Stimulated activated CD4-positive, alpha-beta T cell treated with anti-CD3 and anti-CD28 coated beads, TNF-alpha, amount 100 ng/mL, for 24 hours (primary cell): ENCODE measurements at places on chromosomes 3 and 15.

DNA sequence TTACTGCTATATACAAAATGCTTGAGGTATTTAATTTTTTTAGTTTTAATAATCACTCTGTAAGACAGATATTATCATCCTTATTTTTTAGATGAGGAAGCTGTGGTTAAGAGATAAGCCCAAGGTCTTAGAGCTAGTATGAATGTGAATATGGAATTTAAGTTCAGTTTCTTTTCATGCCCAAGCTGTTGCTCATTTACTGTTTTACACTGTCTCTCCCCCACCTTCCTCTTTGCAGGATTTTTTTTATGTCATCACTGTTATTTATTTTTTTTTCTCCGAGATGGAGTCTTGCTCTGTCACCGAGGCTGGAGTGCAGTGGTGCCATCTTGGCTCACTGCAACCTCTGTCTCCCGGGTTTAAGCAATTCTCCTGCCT is 22.5 kb downstream of the MAP2K5 start:
- DNase-seq = no peak

- no peak for DNase-seq
Measured at GRCh38 chr15:39269821-39270220, 311.1 kb upstream of the THBS1 start.

GRCh38 chr15:43052860-43053259 is 53.0 kb downstream of the UBR1 start:
- no peak for DNase-seq

DNA sequence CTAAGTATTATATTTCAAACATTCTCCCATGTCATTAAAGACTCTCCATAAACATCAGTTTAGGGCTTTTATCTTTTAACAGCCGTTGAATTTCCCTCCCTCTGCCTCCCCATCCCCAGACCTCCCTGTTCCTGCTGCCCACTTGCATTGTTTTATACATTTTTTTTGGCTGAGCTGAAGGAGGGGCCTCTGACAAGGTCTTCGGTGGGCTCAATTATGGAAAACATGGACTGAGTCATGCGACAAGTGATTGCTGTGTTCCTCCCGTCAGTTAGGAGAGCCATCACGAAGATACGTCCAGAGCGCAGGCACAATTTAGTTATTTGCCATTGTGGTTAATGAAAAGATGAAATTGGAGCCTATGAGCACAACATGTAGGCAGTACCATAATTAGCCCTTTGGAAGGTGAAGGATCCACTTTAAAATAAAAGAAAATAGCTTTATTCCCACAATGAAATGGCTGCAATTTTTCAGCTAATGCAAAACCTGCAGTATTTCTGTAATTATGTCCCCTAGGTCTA is 12.0 kb upstream of the NMNAT3 start:
- DNase-seq = no peak

DNA sequence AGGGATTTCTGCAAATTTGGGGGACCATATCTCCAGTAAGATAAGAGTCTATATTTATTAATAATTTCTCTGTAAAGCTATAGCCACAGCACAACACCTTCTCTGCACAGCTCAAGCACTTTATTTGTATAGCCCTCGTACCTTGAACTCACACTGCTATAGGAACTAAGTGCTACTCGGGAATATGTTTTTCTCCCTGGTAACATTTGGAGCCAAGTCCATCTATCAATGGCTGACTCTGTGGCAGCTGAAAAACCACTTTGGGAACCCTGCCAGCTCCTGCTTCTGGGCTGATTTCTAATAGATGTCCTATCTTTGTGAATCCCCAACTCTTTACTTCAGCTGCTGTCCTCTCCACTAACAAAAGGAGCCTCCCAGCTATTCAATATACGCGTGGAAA is 298.5 kb downstream of the GBE1 start:
- DNase-seq = no peak

GRCh38 chr3:153623834-153624233 is 461.8 kb downstream of the RAP2B start:
- no peak for DNase-seq

DNA sequence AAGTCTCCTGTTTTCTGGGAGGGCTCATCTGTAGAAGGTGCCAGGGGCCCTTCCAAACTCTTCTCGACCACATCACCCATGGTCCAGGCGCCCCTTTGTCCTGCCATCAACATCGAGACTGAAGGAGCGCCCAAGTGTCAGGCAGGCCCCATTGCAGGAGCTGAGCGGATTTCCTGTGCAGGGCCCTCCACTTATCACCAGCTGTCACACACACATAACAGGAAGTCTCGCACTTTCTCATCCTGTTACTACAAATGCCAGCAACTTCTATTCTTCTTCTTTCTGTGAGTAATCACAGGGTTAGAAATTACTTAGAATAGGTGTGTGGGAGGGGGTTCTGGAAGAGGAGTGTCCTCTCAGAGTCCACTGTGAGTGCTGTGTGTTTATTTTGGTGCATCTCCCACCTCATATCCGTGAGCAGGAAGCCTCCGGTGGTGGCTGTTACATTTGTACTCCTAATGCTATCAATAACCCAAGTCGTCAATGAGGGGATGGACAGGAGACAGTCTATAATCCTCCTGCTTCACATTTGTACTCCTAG is at the start of gene KLHL6:
Gene KLHL6, minus strand, starts transcription at position 166 of the 541 bp plus-strand sequence. Its CDS starts 53 bp downstream, at position 113.
- DNase-seq = peak; percentile 51

- DNase-seq = no peak
Measured at GRCh38 chr3:127532561-127533203, 57.9 kb downstream of the TPRA1 start.

DNA sequence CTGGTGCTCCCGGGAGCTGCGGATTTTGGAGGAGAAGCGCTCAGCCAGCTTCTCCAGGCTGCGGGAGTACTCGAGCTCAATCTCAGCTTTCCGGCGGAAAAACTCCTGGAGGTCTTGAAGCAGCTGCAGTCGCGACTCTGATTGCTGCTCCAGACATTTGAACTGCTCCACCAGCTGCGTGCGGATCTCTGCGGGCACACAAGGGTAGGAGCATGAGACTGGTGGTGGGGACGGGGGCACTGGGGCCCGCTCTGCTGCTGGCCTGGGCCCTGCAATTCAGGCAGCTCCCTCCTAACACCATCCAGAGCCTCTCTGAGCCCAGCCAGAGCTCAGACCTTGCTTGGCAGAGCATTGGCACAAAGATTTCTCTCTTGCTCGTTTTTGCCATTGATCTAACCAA is 124.7 kb downstream of the SRGAP3 start:
- DNase-seq = no peak

- no peak for DNase-seq
Measured at GRCh38 chr3:16455966-16456365, 57.5 kb downstream of the RFTN1 start.

DNA sequence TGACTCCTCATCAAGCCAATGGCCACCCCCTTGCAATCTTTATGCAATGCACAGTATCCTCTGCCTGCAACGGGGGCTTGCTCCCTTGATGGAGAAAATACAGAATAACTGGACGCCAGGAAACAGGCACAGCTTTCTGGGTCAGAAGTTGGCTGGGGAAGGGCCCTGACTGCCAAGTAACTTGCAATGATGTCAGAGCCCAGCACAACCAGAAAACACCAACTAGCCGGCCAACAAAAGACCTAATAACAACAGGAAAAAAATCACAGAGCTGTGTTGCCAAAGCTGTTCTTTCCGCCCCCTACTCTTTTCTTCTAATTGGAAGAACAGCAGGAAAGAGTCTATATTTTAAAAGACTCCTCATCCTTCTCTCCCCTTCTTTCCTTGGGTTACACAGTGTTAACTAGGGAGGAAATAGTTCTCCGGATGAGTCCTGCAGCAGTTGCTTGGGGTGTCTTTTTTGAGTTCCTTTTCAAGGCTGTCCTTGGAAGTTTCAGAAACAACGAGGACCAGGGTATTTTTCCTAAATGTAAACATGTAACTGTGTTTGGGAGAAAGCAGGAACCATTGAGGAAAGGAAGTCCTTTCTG is 1.4 kb upstream of the SEMA6D start:
- no peak for DNase-seq

DNA sequence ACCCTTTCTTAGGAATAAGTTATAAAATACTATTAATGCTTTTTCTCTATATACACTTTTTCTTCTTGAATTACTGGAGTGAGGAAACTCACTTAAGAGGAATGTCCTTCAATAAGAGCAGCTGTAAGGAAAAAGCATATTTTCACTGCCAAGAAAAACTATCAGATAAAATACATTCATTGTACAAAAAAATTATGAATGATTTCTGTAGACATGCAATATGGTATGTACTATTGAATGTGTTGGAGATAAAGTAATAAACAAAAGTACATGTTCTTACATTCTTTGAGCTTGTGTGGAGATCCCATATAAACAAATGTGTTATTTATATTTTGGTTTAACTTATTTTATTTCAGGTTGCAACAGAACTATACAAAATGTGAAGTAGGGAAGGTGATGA is 241.0 kb upstream of the ZNF717 start:
- DNase-seq = no peak

- DNase-seq = no peak
Measured at GRCh38 chr3:72820415-72820814, 27.8 kb downstream of the SHQ1 start.

GRCh38 chr3:11382146-11382745 is 110.0 kb downstream of the ATG7 start:
- no peak for DNase-seq

DNA sequence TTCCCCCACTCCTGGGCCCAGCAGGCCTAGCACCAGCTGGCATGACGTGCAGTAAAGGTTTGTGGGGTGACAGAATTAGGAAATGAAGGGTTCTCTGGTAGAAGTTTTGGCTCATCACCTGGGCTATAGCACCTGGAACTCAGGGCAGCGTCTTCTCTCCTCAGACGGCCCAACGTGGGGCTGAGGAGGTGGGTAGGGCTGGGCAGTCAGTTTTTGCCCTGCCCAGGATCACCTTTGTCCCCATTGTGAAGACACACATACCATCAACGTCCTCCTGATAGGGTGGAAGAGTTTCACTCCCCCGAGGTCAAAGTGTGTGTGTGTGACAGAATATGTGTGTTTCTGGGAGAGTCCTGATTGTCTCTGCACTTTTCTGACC is 12.1 kb downstream of the KBTBD13 start:
- no peak for DNase-seq

DNA sequence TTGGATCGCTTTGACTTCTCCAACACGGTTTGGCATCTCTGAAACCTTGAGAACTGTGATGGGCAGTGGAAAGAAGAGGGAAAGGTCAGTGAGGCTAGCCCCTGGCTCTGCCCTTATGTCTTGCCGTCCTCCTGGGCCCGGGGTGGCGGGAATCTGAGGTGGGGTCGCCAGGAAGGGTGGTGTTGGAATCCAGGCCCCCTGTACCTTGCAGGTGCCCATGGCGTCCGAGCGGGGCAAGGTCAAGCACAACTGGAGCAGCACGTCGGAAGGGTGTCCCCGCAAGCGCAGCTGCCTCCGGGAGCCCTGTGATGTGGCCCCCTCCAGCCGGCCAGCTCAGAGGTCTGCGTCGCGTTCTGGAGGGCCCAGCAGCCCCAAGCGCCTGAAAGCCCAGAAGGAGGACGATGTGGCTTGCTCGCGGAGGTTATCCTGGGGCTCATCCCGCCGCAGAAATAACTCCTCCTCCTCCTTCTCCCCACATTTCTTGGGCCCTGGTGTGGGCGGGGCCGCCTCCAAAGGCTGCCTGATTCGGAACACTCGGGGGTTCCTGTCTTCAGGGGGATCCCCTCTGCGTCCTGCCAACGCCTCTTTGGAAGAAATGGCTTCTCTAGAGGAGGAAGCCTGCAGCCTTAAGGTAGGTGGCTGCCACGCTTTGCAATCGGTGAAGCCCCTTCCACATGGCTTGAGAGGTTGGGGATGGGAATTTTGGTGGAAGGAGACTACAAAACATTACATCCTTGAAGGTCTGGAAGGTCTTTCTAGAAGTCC is 907 bp downstream of the TATDN2 start:
- DNase-seq = peak; percentile 38

GRCh38 chr3:164235289-164236028 is 842.8 kb downstream of the SI start:
- no peak for DNase-seq

- no peak for DNase-seq
Measured at GRCh38 chr3:129065720-129066073, 5.1 kb downstream of the GP9 start.
